ENCODE measurements at places on chromosomes 6 and 20. TPM values are rescaled to one million over a fixed set of nuclear protein-coding genes. Genes with fewer than 3 reads are reported as not detected.

GLO1 gene
- 126 TPM for total RNA-seq

FAM162B gene
- 13.1 TPM for total RNA-seq

COL9A3 gene
- 0.17 TPM for total RNA-seq

DNA sequence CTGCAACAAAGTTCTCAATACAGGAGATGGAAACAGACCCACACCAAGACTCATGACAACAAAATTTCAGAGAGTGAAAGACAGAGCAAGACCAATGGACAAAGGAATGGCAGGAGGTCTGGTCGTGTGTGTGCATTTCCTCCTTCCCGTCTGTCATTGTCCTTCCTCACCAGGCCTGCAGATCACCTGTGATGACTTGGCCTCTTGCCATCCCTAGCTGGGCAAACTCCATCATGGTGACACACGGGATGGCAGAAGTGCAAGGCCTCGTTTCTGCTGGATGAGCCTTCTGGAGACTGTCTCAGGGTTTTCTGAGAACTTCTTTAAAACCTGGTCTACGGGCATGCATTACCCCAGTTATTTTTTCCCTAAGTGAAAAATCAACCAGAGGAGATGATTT, 49.2 kb downstream of the RPP21 start:
- H3K27ac ChIP-seq, result no peak overlapping the region
- H3K4me3 ChIP-seq, result no peak overlapping the region
- H3K27me3 ChIP-seq, result peaks cover 14% of the 10 kb centered on the region
- DNase-seq, result no peak
- H3K4me1 ChIP-seq, result no peaks in the 10 kb centered on the region

DNA sequence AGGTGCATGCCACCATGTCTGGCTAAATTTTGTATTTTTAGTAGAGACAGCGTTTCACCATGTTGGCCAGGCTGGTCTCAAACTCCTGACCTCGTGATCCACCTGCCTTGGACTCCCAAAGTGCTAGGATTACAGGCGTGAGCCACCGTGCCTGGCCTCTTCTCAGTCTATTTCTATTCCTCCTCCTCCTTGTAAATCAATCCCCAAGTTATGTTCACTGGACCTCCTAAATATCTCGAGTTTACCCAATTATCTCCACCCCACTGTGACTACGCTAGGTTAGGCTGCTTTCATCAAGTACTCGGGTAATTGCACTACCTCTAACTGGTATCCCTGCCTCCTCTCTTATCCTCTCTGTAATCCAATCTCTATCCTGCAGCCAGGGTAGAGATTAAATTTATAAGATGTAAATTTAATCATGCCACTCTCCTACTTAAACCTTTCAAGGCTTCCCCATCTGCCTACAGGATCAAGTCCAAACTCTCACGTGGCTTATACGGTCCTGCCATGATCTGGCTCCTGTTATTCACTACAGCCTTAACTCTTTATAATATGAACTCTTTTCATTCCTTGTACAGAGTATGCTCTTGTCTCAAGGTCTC, 837 bp upstream of the MAD2L1BP start:
- no peak overlapping the region for H3K27ac ChIP-seq
- no peak overlapping the region for H3K4me3 ChIP-seq
- H3K27me3 ChIP-seq, result no peaks in the 10 kb centered on the region
- peaks cover 4% of the 10 kb centered on the region for H3K4me1 ChIP-seq

DNA sequence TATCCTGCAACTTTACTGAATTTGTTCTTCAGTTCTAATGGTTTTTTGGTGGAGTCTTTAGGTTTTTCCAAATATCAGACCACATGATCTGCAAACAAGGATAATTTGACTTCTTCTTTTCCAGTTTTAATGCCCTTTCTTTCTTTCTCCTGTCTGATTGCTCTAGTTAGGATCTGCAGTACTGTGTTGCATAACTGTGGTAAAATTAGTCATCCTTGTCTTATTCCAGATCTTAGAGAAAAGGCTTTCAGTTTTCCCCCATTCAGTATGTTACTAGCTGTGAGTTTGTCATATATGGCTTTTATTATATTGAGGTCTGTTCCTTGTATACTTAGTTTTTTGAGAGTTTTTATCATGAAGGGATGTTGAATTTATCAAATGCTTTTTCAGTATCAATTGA, 4.3 kb downstream of the MICA start:
- peaks cover 19% of the 10 kb centered on the region for H3K36me3 ChIP-seq
- no peaks in the 10 kb centered on the region for H3K27me3 ChIP-seq
- no peak overlapping the region for H3K4me3 ChIP-seq
- H3K27ac ChIP-seq, result no peak overlapping the region

DNA sequence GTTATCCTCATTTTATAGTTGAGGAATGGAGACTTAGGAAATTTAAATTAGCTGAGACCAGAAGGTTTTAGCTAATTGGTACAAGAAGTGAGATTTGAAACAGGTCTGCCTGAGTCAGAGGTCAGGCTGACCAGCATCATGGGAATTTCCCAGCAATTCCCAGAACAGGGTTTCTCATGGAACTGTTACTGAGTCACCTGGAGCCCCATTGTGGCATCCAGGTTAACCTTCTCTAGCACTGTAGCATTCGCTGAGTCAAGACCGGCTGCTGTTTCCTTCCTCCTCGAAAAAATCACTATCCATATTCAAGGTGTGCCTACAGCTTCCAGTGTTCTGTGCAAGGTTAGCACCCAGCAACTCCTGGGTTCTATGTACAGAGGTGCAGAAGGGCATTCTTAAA, 238.0 kb upstream of the MAN1A1 start:
- DNase-seq, result no peak
- no peak overlapping the region for H3K27ac ChIP-seq
- no peak overlapping the region for H3K4me3 ChIP-seq
- H3K36me3 ChIP-seq, result no peaks in the 10 kb centered on the region

GRCh38 chr20:62570403-62570802, 71.9 kb upstream of the SLCO4A1 start:
- H3K36me3 ChIP-seq, result no peaks in the 10 kb centered on the region
- no peak overlapping the region for H3K4me3 ChIP-seq
- peaks cover 2% of the 10 kb centered on the region for H3K27me3 ChIP-seq
- no peak overlapping the region for H3K27ac ChIP-seq
- H3K4me1 ChIP-seq, result no peaks in the 10 kb centered on the region
- DNase-seq, result no peak
